ENCODE measurements at places on chromosomes 16 and 17.

DNA sequence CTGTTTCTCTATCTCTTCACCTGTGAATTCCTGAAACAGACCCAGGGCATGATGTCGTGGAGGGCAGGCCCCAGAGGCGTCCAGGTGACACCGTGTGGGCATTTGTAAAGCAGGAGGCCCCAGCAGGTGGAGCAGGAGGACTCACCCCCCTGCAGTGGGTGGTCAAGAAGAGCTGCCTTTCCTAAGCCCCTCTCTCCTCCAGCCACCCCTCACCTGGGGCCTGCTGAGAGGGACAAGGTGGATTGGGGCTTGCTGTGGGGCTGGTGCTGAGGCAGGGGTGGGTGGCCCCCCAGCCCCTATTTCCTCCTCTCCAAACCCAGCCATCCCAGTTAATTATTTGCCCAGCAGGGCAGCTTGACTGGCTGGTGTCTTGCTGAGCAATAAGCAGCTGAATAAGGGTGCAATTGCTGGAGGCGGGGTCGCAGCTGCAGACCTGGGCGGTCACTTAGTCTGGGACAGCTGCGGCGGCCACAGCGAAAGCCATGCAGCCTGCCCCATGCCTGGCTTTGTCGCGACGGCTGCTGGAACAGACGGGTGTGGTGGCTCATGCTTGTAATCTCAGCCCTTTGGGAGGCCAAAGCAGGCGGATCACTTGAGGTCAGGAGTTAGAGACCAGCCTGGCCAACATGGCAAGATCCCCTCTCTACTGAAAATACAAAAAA, 56.4 kb downstream of the JPH3 start:
- DNase-seq = no peak

DNA sequence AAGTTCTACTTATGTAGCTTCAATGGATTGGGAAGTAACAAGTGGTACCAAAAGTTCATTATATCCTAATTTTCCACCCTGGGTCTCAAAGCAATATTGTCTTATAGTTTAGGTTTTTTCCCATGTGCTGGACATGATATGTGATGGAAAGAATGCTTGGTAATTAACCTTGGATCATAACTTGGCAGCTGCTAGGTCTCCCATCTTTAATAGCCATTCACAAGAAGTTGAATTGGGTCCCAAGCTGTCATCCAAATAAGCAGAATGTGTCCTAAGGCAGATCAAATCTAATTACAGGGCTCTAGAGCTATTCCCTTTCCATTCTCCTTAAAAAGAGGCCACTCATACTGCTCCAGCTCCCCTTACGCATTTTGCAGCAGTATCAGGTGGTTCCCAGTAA, 44.7 kb upstream of the KCNJ16 start:
- no peak for DNase-seq

GRCh38 chr16:75256696-75257343, 5.4 kb upstream of the BCAR1 start:
- no peak for DNase-seq

DNA sequence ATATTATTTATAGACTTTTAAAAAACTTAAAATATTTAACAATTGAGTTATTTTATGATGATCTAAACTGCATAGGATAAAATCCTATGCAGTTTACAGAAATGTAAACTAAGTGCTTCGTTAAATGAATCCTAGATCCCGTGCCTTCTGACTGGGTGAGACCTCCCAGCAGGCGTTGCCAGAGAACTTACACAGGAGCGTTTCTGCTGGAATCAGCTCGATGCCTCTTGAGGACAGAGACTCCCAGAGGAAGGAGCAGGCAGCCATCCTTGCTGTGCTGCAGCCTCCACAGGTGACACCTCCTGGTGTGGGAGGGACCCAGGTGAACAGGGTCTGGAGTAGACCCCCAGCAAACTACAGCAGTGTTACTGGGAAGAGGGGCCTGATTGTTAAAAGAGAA, 160.4 kb downstream of the WWOX start:
- DNase-seq = no peak

DNA sequence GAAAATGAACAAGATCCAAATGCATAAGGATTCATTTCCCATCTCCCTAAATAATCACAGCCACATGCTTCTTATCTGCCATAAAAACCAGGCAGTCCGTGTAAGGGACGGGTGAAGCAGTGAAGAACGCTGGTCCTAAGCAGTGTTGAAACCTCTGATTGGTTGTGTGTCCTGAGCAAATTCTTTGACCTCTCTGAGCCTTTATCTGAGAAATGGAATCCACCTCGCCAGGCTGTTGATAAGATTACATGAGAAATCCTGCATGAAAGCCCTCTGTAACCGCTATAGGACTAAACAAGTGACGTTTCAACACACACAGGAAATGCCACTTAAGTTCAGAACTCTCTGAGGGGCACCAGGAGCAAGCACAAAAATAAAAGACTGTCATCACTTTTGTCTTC, 26.8 kb downstream of the GAS7 start:
- DNase-seq = no peak

DNA sequence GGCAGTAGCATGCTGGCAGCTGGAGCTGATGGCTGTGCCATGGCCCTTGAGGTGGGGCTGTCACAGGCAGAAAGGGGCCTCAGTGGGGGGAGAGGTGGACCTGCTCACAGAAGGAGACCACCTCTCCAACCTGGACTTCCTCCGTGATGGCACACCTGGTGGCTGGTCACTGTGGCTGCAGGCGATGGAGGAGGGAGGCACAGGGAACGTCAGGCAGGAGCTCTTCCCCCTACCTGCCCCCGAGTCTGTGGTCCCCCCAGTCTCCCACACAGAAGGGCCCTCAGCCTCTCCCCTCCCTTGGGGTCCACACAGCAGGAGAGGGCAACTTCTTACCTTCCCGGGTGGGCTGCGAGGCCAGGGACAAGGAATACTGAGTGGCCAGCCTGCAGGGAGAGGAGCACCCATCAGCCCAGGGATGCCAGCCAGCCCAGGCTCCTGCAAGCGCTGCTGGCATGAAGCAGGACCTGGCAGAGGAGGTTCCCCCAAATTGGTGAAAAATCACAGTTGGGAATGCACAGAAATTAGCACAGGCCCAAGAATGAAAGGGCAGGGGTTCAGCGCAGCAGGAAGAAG, 96.5 kb downstream of the GOSR1 start:
- no peak for DNase-seq

DNA sequence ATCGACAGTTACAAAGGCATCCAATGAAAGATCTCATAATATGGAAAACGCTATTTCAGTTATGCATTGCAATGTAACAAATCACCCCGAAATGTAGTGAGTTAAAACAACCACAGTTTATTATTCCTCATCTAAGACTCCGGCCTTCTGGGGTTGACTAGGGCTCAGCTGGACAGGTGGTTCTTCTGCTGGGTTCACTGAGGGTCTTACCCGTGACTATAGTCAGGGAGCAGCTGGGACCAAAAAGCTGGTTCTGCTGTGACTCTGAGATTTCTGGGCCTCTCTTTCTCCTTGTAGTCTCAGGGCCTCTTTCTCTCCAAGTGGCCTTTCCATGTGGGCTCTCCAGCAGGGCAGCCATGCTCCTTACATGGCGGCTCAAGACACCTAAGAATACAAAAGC, 196.0 kb downstream of the IRX3 start:
- DNase-seq = no peak

- DNase-seq = no peak
Observed at GRCh38 chr16:88329726-88330700, 52.7 kb upstream of the ZNF469 start.

- DNase-seq = no peak
Observed at GRCh38 chr17:68349157-68349556, 57.9 kb downstream of the ARSG start.

DNA sequence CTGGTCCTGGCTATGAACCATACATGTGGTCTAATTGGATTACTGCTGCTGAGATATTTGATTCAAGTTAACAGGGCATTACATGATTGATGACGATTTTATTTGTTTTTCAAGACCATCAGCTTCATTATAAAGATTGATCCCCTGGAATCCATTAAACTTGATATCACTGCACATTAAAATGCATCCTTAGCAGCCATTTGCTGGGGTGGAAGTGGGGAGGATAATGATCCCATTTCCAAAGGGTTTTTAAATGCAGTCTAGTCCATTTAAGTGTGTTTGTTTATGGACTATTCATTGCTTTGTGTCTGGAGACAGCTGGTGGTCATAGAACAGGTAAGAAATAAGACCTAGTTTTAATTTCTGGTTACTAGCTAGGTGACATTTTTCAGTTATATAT, 40.9 kb downstream of the ADAMTS18 start:
- DNase-seq = no peak

GRCh38 chr17:9236286-9237052, 215.2 kb downstream of the NTN1 start:
- no peak for DNase-seq

DNA sequence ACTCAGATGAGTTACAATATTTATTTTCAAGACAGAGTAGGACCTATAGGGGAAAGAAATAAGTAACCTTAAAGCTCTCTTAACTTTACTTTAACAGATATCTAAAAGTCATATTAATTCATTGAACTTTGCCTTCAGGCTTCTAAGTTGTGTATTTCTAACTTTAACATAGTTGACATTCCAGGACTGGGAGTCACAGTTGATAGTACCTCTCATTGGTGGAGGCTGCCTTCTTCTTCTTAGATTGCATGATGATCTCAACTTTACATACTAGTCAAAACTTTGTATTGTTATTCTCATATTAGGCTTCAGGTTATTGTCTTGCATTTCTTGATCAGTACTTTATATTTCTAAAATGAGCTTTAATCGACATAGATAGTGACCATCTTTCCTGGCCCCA, 350.1 kb upstream of the KIF2B start:
- DNase-seq = no peak

Measured in kidney epithelial cell (primary cell).